Stimulated activated CD4-positive, alpha-beta T cell treated with anti-CD3 and anti-CD28 coated beads, Interleukin-4, amount 100 ng/mL, for 48 hours (primary cell): ENCODE measurements at places on chromosomes 11 and 22.

- no peak for DNase-seq
These were observed 43.0 kb downstream of the KREMEN1 start for GRCh38 chr22:29115682-29116288.

- DNase-seq, result no peak
These were observed 1.9 kb downstream of the GRAMD4 start for GRCh38 chr22:46622081-46622521.

DNA sequence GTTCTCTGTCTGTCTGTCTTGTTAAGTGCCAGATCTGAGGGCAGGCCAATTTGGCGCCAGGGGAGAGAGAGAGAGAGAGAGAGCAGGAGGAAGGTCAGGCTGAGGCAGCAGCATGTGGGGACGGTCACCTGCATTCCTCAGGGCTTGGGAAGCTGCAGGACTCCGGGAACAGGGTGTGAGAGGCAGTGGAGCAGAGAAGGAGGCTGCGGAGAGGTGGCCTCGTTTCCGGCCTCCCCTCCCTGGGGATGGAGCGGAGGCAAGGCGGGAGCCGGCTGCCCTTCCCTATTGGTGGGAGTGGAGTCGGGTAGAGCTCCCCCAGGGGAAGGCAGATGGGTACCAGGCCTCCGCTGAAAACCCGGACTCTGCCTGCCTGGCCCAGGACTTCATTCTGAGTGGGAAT lies 9.7 kb downstream of the CLMP start:
- no peak for DNase-seq

GRCh38 chr22:19807914-19808872 lies 46.5 kb downstream of the GNB1L start:
- DNase-seq, result no peak

DNA sequence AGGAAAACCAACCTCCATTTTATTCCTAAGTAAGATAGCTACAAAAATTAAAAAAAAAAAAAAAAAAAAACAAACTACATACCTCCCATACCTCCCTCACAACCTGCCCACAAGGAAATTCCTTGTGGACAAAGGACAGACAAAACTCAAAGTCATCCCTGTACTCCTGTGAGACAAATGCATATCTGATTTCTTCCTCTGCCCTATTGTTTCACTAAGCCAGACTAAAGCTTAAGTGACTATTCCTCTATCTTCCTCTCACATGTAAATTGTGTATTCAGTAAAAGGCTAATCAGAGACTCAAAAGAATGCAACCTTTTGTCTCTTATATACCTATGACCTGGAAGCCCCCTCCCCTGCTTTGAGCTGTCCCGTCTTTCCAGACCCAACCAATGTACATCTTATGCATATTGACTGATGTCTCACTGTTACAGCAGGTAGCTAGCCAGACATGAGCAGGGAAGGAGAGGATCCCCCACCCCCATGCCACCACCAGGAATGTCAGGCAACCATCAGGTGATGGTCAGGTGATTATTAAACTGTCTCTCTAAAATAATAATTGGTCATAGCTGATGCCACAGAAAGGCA lies 289.4 kb downstream of the SBF2 start:
- no peak for DNase-seq

DNA sequence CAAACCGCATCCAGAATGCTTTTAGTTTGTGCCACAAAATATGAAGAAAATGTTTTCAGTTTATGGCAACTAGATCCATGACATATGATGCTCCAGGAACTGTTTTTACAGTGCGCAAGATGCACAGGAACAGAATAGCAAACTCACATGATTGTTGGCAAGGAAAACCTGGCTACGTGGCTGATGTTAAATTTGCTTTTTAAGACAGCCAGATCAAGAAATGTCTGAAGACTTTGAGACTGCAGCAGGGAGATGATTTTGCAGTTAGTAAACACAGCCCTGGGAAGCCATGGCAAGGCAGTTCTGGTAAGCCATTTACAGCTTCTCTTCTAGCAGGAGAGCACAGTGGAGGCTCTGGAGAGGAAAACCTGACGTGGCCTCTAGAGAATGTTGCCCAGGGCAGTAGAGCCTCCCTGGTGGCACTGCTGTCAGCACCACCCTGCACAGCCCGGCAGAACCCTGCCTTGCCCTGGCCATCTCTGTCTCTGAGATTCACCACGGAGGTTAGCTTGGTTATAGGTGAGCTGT lies 69.8 kb upstream of the TNRC6B start:
- peak; percentile 8 for DNase-seq

- DNase-seq, result no peak
These were observed 210.6 kb downstream of the CSNK2A3 start for GRCh38 chr11:11142430-11142829.

DNA sequence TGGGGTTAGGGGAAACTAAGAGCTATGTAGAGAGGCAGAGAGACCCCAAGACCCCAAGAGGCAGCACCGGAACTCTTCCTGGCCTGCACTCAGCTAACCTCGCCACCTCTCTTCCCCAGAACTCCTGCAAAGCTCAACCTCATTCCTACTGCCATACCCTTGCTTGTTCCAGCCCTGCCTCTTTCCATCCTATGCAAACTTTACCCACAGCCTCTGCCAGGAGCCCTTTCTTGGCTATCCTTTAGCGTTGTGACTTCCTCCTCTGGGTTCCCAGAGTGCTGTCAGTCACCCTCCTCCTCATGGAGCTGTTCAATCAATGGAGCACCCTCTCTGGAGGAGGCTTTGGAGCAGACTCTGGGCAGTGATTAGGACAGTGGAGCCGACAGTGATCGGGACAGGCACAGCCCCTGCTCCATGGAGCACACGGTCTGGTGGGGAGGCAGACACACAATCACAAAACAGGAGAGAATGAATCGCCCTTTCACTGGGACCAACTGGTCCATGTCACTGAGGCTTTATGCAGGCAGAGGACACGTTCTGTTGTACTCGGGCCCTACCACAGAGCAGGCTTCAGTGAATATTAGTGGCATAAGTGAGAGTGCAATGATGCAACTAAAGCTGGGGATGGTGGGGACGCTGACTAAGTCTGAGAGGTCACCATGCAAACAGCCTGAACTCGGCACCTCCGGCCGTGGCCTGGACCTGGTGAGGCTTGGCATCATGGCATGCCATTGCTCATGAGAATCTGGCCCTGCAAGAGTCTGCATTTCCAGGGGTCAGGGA lies 24.6 kb upstream of the P2RY2 start:
- no peak for DNase-seq

GRCh38 chr22:44003405-44004103 lies 20.5 kb upstream of the PARVB start:
- DNase-seq, result no peak

DNA sequence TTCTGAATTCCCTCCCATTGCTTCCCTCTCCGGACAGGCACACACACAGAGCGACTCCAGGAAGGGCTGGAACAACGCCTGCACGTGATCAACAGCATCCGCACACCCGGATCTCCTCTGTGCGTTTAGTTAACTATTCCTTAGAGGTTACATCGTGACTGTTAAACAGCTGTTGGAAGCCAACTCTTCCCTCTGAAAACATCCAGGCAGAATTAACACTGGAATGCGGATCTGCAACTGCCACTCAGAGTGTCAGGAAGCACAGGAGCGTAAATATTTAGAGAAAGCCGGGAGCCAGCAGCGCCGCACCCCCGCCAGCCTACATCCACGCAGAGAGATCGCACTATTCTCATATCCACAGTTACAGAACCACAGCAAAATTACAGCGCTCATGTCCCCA lies 46.2 kb downstream of the SHANK2 start:
- no peak for DNase-seq

- no peak for DNase-seq
These were observed 1432.6 kb upstream of the TENM4 start for GRCh38 chr11:80873310-80873999.

DNA sequence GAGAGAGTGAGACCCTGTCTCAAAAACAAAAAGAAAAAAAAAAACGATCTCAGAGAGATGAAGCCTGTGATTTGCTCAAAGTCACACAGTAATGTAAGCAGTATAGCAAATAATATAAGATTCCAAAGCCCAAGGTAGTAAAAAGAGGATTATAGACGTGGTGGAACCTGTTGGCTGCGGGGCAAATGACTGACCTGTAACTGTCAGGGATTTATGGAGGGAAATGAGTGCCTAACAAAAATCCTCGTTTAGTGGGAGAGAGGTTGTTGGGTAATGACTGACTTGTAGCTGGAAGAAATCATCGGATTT lies 723 bp upstream of the CLP1 start:
- DNase-seq, result no peak

GRCh38 chr22:24326266-24326665 lies 55.6 kb downstream of the SPECC1L start:
- DNase-seq, result no peak

- DNase-seq, result no peak
These were observed 59.6 kb downstream of the MAPK1 start for GRCh38 chr22:21807544-21808529.

DNA sequence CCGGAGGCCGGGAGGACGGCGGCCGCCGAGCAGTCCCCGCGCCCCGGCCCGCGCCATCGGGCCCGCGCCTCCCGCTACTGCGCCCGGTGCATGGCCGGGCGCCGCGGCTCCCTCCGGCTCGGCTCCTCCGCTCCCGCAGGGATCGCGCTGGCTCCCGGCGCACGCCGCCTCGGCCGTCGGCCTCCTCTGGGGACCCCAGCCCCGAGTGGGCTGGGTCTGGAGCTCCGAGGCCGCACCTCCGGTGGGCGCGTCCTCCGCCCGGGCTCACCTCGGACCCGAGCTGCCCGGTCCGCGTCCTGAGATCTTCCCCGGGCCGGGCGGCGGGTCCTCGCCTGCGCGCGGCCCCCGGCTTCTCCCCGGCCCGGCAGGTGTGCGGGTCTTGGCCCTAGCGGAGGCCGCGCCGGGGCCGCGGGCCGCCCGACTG lies 251 bp downstream of the SHISA8 start:
- no peak for DNase-seq
